ENCODE measurements at places on chromosomes 2 and 18. TPM values are rescaled to one million over a fixed set of nuclear protein-coding genes. Genes with fewer than 3 reads are reported as not detected.

GRCh38 chr2:237860273-237860935 lies 981 bp downstream of the RAMP1 start:
- no peak for DNase-seq

DNA sequence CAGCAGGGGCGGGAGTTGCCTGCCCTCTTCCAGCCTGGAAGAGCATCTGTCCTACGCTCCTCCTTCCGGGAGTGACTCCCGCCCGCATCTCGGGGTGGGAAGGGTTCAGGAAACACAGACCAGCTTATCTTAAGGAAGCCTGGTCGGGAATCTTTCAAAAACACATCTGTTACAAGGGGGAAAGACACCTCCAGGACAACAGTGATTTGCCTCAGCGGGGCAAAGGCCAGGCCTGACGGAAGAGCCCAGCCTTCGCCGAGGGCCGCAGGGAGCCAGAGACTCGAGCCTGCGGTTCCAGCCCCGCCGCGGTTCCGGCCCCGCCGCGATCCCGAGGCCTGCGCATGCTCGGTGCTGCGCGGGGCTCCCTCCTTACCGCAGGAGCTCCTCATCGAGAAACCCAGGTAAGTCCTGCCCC lies 38.1 kb upstream of the TGIF1 start:
- DNase-seq, result no peak

- no peak for DNase-seq
Observed at GRCh38 chr2:135800513-135801460, 36.2 kb downstream of the LCT start.

TMEM182 gene
- polyA plus RNA-seq, result 7.7 TPM

DNA sequence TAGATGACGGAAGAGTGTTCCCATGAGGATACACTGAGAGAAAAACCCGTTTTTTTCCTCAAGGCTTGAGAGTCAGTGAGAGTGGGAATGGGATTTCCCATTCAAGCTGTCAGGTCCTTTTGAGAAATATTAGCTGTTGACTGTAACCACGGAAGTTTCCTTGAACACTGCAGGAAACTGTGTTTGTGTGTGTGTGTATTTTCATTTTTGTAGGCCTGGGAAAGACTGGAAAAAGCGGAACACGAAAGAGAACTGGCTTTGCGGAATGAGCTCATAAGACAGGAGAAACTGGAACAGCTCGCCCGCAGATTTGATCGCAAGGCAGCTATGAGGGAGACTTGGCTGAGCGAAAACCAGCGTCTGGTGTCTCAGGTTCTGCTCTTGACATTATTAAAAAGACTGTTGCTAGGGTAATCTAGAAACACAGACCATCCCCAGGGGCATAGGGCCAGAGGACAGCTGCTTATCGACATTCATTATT lies 98.8 kb upstream of the EML6 start:
- no peak for DNase-seq
